ENCODE measurements at places on chromosomes 3 and 15.
A peak's percentile ranks its signal among the peaks of the same experiment; 100 is the strongest.

- no peak for DNase-seq
Measured at GRCh38 chr3:159025733-159026132, 223.9 kb downstream of the MFSD1 start.

DNA sequence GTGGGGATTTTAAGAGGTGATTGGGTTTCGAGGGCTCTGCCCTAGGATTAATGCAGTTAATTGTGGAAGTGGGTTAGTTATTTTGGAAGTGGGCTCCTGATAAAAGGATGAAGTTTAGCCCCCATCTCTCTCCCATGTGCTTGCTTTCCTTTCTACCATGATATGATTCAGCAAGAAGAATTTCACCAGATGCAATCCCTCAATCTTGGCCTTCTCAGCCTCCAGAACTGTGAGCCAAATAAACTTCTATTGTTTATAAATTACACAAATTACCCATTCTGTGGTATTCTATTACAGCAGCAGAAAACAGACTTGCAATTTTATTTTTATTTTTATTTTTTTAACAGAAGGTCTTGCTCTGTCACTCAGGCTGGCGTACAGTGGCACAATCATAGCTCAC, 27.3 kb upstream of the UBE2E1 start:
- DNase-seq = no peak

DNA sequence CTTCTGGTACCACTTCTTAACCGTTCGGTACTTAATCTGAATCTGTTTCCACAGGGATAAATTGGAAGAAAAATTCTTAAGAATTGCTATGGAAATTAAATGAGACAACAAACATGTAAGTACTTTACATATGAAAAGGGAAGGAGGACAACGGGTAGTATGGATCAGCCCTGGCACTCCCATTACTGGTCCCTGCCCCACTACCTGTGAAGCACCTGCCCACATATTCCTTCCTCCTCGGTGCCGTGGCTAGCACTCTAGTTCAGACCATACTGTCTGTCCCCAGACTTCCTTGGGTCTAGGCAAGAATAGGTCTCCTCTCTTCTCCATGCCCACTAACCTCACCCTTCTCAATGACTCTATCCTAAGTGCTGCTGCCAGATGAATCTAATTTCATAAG, 46.2 kb downstream of the SHQ1 start:
- no peak for DNase-seq

- no peak for DNase-seq
Measured at GRCh38 chr3:53729618-53730017, 116.6 kb downstream of the CHDH start.

DNA sequence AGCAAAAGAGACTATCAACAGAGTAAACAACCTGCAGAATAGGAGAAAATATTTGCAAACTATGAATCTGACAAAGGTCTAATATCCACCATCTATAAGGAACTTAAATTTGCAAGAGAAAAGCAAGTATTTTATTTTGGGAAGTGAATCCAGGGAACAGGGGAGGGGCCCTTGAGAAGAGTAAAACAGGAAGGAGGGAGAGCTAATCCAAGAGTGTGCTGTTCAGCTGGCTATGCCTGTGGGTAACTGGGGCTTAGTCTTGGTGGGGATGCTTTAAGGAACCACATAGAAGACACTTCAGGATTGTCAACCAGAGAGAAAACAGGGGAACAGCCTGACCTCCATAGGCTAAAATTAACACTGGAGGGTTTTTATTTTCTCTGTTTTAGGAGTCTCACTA, 3.9 kb upstream of the HHLA2 start:
- no peak for DNase-seq

DNA sequence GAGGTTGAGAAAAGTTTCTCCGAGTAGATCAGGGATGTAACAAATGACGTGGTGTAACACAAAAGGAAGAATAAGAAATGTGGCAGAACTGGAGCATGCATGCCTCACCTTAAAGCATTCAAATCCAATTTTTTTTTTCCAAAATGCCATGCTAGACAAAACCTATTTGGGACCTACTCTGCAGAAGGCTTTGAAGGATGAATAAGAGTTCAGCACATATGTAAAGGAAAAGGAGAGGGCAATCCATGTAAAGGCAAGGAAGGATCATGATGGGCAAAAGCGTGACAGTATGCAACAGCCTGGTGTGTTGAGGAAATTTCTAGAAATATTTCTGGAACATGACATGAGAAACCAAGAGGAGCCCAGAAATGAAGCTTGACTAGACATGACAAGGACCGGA, 116.4 kb downstream of the OXNAD1 start:
- no peak for DNase-seq

DNA sequence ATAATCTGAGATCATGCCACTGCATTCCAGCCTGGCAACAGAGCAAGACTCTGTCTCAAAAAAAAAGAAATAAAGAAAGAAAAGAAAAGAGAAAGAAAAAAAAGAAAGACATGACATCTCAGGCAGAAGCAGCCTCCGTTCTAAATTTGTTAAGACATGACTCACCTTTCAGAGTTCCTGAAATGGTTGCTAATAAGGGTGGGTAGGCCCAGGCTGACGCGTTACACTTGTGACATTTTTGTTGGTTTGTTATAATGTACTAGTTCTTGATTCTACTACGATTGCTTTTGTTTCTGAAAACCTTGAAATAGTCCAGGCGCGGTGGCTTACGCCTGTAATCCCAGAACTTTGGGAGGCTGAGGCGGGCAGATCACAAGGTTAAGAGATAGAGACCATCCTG, 21.0 kb downstream of the SLC25A20 start:
- no peak for DNase-seq

- DNase-seq = peak; percentile 96
Measured at GRCh38 chr3:30282154-30282696, 324.2 kb upstream of the TGFBR2 start.

DNA sequence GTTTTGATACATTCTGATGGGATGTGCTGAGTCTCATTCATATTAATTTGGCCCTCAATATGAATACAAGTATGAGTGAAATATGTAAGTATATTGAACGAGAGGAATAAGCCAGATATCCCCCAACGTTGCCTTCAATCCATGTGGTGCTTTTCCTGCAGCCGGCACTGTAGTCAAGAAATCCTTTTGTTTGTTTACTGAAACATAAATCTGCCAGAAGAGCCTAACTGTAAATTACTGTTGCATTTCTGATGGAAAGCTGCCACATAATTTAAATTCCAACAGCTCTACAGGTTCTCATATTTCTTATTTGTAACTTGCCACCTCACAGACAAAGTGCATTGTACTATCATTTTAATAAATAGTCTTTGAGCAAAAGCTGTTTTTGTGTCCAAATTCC, 314.0 kb downstream of the KBTBD8 start:
- DNase-seq = no peak

- no peak for DNase-seq
Measured at GRCh38 chr3:60010781-60011180, 961.0 kb upstream of the CFAP20DC start.

GRCh38 chr3:17946619-17947018, 204.2 kb upstream of the TBC1D5 start:
- DNase-seq = no peak

DNA sequence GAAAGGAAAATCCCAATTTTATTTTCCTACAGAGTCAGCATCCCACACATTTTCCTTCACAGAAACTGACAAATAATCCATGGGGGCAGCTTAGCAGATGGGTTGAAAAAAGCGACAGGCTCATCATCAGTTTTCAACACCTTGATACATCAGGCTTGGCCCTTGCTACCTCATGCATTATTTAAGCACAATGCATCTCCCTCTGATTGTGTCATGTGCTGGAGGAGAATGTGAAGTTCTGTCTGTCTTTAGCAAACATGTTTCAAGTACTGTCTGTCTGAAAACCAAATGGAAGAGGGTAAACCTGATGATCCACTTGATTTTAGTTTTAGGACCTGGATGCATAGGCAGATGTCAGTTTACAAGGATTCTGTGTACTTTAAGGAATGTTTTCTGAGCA, 128.6 kb upstream of the ADAMTS9 start:
- no peak for DNase-seq

- no peak for DNase-seq
Measured at GRCh38 chr15:63941698-63942465, 104.4 kb downstream of the DAPK2 start.

DNA sequence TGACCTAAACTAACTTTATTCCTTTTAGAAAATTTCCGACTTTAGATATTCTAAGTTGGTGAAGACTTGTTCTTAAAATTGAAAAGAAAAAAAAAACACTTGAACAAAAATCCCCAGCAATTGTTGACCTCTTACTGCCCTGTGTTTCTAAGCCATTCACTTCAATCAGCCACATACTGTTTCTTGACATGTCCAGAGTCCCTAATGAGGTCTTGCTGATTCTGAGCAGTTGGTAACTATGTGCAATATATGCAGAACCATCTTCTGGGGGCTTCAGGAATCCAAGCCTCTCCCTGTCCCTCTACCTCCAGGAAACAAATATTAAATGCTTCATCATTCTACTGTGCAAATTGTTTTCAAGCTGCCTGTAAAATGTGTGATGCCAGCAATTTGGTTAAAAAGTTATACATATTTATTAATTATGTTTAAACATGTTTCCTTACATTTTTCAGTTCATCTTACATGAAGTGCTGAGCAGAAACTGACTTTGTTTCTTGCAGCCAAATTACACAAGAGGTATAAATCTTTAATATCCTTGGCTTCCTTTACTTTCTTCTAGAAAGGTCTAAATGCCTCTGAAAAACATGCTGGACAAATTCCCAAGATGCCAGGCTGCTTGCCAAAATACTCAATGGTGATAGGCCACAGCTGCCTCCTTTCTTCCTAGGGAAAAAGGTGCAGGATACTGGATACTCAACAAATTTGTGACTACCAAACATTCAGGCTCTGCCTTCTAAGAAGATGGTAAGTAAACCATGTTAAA, 19.8 kb upstream of the GYG1 start:
- DNase-seq = no peak

- peak; percentile 19 for DNase-seq
Measured at GRCh38 chr3:9704347-9705322, 1.0 kb downstream of the CPNE9 start.

- DNase-seq = no peak
Measured at GRCh38 chr3:102360183-102360860, 74.5 kb upstream of the ZPLD1 start.

- no peak for DNase-seq
Measured at GRCh38 chr3:132009241-132009640, 25.6 kb downstream of the CPNE4 start.

DNA sequence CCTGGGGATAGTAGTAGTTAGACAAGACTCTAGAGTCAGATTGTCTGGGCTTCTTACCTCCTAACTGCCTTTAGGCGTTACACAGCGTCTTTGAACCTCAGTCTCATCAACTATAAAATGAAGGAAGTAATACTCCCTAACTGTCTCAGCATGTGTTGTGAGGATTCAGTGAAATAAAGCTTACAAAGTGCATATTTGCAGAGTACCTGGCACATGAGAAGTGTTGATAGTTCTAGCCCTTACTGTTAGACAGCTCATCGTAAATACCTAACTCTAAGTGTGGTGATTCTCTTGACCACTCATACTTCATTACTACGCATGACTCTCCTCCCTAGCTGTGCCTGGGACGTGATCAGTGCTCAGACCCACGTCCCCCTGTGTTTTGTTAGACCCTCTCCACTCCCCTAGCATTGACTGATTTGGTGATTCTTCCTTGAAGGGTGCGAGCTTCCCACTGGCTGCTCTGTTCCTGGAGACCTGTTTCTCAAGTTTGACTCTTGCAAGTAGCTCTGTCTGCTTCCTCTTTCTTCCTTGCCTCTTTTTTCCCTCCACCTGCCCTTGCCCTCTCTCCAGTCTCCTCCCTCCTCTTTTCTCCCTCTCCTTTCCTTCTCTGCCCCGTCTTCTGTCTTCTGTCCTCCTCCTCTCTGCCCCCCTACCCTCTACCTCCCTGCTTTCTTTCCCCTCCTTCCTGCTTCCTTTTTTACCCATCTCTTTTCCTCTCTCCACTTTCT, 124.2 kb downstream of the SLC25A26 start:
- no peak for DNase-seq

DNA sequence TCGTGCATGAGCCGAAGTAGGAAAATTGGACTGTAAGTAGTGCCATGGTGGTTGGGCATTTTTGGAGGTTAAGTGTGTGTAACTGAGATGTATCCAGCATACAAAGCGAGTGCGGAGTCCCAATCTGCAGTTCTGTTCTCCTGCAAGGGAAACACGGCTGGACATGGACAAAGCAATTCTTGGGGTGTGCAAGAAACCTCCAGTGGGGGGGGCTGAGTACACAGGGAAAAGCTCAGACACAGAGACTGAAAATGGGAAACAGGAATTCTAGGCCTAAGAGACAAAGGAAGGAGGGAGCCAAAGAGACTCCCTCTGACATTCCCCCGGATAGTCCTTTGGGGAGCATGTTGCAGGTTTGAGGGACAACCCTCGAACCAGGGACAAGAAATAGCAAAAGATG, 83.2 kb upstream of the PLSCR4 start:
- peak; percentile 10 for DNase-seq

- DNase-seq = no peak
Measured at GRCh38 chr3:168531116-168531515, 435.4 kb upstream of the GOLIM4 start.

DNA sequence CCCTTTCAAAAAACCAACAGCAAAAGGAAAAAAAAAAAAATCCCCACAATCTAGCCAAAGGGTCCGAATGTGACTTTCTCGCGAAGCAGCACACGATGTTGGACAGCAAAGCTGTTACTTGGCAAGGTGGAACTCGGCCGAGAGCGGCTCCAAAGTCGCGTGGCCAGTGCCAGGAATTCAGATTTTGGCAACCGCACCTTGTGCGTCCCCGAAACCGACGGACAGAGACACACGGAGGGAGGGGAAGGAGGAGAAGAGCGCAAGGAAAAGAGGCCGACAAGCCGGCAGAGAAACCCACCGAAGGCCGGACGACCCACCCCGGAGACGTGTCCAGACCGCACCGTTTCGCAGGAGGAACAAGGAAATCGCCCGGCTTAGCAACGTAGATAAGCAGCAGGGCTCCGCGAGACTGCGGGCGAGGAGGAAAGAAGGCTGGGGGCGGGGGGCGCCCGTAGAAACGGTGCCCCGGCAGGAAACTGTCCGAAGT, 517.3 kb downstream of the MECOM start:
- DNase-seq = peak; percentile 51

- DNase-seq = peak; percentile 19
Measured at GRCh38 chr3:101381809-101382208, 61.4 kb upstream of the IMPG2 start.

Data from kidney capillary endothelial cell (primary cell).